ENCODE measurements at places on chromosomes 11 and 22.

- DNase-seq, result no peak
These were observed 2.8 kb upstream of the GATD1 start for GRCh38 chr11:779955-780532.

DNA sequence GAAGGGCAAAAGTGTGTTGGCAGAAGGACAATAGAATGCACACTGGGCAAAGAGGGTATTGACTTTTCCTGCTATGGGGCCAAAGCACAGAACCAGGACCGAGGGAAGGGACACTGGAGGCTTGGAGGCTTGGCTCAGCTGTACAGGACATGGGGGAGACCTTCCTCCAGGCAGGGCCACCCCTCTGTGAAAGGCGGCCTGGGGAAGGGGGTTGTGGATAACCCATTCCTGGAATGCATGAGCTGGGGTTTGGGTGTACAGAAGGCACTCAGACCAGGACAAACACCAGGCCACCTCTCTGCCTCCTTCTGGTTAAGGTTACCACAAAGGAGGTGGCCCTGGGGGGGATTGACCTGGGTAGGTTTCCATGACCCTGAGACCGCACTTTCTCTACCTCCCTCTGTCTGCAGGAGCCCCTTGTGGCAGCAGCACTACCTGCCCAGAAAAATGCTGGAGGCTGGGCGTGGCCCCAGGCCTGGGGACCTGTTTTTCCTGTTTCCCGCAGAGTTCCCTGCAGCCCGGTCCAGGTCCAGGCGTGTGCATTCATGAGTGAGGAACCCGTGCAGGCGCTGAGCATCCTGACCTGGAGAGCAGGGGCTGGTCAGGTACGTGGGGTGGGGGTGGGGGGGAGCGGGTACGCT, 9.6 kb downstream of the P2RY2 start:
- DNase-seq, result peak; percentile 75

- peak; percentile 58 for DNase-seq
These were observed 11.7 kb downstream of the RASD2 start for GRCh38 chr22:35552196-35552842.

DNA sequence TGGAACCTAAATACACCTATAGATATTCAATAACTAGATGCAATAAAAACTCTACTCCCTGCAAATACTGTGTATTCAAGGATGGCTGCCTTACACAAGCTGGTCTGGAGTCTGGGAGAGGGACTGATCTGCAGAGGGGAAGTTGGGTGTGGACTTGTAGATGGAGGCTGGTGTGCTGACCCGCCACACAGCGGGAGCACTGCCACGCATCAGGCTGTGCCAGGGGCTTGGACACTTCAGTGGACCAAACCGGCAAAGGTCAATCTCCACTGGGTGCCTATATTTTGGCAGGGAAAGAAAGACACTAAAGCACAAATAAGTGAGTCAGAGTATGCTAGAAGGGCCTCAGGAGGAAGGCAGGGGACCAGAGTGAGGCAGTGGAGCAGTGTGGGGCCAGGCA, 2.1 kb upstream of the SHANK3 start:
- DNase-seq, result no peak

DNA sequence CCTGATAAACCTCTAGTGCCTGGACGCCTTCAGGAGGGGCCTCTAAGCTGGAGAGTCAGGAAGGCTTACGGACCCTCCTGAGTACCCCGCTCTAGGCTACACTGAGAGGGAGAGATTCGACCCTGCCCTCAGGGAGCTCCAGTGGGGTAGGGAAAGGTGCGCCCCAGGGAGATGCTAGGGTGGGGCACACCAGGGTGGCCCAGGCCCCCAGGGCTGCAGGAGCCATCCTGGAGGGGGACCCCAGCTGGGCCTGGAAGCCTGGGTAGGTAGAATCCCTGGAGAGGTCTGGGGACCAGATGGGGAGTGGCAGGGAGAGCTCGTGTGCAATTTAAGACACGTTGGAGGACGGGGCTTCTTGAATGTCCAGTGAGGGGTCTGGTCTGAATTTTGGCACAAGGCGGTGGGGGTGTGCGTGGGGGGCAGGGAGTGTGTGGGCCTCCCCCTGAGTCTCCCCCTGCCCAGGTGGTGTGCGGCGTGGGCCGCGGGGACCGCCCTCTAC, 4.7 kb downstream of the CARNS1 start:
- no peak for DNase-seq

DNA sequence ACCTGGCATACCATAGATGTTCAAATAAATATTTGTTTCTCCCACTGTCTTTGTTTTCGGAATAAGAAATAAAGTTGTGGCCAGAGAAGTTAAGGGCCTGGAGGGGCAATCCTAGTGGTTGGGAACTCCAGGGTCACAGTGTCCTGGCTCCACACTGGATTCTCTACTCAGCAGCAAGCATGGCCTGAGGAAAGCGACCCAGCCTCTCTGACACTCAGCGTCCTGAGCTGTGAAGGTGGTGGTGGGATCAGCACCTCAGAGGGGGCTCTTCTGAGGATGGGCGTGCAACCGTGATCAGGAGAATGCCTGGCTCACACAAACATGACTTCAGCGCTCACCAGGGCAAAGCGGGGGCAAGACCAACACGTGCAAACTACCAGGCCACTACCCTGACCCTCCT, 59.9 kb downstream of the LARGE1 start:
- no peak for DNase-seq

GRCh38 chr11:13120691-13121090, 111.6 kb downstream of the RASSF10 start:
- DNase-seq, result no peak

DNA sequence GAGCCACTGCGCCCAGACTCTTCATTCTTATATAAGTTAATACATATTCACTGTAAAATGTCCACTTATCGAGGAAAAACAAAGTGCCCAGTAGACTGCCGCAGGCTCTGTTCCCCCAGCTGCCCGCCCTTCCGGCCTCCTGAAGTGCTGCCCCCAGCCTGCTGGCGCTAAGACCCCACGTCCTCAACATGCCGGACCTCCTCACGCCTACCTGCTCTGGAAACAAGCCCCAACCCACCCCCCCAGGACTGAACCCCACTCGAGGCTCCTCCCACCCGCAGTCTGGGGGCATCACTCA, 1.1 kb downstream of the GATD1 start:
- no peak for DNase-seq

DNA sequence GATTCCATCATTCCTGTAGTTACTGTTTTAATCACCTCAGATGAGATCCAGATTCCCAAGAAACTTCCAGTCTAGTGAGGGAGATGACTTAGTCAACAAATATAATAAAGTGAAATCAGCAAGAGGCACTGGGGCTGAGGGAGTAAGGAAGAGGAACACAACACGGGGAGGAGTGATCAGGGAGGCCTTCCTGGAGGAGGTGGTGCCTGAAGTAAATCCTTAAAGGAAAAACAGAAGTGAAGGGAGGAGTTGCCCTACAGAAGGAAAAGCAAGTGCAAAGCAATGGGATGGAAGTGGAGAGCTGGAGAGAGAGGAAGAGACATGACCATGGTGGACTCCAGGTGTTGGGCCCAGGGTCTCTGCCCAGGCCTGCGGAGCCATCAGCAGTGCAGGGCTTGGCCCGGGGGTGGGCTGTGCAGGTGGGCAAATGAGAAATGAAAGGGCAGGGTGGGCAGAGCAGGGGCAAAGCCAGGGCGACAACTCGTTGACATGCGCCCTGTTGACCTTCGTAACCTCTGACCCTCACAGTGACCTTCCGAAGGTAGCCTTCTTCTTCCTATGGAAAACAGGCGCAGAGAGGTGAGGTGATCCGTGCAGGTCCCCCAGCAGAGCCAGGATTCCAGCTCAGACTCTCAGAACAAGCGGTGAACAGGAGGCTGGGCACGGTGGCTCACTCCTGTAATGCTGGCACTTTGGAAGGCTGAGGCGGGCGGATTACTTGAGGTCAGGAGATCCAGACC, 12.1 kb upstream of the PPARA start:
- DNase-seq, result no peak

- no peak for DNase-seq
These were observed 16.7 kb upstream of the CRY2 start for GRCh38 chr11:45830596-45830995.

- DNase-seq, result peak; percentile 57
These were observed at the start of gene RASGRP2 for GRCh38 chr11:64743591-64744543. Gene RASGRP2, minus strand, starts transcription at chr11:64744142. Its CDS starts 1,276 bp downstream, at chr11:64742866.

DNA sequence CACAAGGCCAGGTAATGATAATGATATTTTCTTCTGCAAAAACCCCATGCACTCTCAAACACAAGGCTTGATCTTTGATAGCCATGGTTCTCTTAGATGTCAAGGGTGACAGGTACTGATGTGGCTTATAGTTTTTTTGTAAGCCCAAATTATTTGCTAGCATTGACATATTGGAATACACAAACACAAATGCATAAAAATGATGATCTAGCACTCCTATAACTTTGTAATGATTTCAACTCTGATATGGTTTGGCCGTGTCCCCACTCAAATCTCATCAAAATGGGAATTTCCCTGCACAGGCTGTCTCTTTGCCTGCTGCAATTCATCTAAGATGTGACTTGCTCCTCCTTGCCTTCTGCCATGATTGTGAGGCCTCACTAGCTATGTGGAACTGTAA, 572.5 kb upstream of the CCDC90B start:
- DNase-seq, result no peak

- no peak for DNase-seq
These were observed 67.0 kb upstream of the TBCEL start for GRCh38 chr11:120956710-120957495.

GRCh38 chr22:21652547-21653545, 10.7 kb downstream of the SDF2L1 start:
- DNase-seq, result no peak

Measured in body of pancreas (tissue), 4 donors.